Activated naive CD4-positive, alpha-beta T cell treated with anti-CD3 and anti-CD28 coated beads, Interleukin-2, amount 50 U/mL, for 72 hours (primary cell): ENCODE measurements at places on chromosomes 2 and 18. TPM values are rescaled to one million over a fixed set of nuclear protein-coding genes. Genes with fewer than 3 reads are reported as not detected.

DNA sequence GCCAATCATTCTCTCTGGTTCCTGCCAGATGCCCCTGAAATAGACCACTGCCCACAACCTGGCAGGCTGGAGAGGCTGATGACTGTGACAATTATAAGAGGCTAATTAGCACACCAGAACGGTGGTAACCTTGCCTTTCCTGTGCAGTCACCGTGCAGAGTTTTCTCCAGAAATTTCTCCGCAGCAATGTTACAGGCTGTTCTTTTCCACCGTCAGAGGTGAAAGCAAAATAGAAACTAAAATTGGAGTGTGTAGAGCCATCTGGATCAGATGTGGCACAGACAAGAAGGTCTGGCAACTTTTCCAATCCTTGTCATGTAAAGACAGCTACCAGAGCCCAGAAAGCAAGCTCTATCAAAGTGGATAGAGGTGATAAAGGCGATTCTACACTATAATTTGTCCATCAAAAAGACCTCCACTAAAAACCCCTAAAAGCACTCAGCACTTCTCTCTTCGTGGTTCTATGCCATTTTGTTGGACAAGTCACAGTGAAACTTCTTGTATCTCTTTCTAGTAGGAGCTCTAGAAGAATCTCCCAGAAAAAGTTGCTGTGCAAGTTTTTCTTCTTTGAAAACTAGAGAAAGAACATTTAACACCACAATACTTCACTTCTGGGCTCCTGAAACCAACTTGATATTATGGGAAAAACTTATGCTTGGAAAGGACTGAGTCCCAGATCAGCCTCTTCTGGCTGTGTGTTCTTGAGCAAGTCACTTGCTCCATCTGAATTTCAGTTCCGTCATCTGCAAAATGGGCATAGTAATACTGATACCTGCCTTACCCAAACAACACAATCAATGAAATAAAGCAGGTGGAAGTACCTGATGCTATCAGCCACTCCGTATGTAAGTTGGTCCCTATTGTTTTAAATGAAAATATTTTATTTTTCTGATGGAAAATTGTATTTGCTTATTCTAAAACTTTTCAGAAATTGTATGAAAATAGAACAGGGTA is 295.6 kb upstream of the DLGAP1 start:
- DNase-seq = no peak

- no peak for DNase-seq
Observed at GRCh38 chr2:9168821-9169221, 37.8 kb upstream of the ASAP2 start.

NEB gene
- 0.31 TPM for total RNA-seq

GRCh38 chr2:52112141-52112540 is 1080.2 kb upstream of the NRXN1 start:
- no peak for DNase-seq

DNA sequence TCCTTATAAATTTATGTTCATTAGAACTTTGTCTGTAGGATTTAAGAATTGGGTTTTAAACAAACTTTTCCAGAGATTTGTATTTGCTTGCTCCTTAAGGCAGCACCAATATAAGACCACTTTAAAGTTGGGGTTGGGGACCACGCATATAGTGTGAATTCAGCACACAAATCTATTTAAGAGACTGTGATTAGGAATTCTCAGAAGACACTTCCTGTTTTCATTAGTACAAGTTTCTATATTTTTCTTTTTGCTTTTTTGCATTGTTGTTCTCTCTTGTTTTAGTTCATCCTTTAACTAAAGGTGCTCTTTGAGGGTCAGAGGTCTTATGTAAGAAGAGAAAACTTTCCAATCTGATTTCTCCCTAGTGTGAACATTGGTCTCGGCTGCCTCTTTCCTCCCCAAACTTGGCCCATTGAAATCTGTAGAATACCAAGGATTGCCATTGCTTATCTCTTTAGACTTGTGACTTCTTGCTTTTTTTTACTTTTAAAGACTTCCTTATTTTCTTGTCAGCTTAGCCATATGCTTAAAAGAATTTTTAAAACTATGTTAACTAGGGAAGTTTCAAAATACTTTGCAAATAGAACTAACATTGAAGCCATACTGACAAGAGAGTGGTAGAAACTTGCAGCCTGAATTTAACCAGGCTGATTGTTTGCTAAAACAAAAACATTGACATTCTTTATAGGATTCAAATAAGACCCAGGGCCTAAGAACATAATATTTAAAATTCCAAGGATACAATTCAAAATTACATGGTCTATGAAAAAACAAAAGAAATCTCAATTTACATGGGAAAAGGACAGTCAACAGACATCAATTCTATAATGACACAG is 264.1 kb upstream of the FN1 start:
- no peak for DNase-seq

DNA sequence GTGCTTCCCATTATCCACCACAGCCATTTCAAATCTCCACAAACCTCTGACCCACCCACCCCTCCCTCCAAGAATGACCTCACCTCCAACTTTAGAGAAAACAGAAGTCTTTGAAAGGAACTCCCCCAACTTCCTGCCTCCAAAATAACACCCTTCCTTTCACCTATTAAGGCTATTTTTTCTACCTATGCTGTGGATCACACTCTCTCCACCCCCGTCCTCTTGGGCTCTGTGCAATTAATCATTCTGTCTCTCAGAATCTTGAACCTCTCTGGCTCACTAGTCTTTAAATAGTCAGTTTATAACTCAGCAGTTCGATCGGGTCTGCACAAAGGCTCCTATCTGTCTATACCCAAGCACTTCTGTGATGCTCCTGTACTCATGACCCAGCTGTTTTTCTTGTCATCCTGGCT is 37.3 kb upstream of the XPO1 start:
- DNase-seq = no peak

- no peak for DNase-seq
Observed at GRCh38 chr18:5309888-5310470, 14.5 kb upstream of the ZBTB14 start.

- DNase-seq = peak; percentile 38
Observed at GRCh38 chr2:46188041-46188716, 109.0 kb upstream of the EPAS1 start.
